ENCODE measurements at places on chromosomes 13 and 19.
A peak's percentile ranks its signal among the peaks of the same experiment; 100 is the strongest.

- no peak for DNase-seq
Measured at GRCh38 chr13:64538711-64539110, 2691.4 kb downstream of the PCDH9 start.

DNA sequence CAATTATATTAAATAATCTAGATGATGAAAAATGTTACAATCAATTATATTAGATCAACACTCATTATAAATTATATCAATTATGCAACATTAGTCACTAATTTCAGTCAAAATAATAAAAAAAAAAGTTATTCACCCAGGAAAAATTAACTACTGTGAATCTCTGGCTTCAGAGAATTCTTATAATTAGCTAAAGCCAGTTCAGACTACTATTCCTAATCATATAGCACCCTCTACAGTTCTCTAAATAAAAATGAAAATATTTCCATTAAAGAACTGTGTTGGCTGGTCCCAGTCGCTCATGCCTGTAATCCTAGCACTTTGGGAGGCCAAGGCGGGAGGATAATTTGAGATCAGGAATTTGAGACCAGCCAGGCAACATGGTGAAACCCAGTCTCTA, 33.0 kb downstream of the XPO4 start:
- DNase-seq, result no peak

DNA sequence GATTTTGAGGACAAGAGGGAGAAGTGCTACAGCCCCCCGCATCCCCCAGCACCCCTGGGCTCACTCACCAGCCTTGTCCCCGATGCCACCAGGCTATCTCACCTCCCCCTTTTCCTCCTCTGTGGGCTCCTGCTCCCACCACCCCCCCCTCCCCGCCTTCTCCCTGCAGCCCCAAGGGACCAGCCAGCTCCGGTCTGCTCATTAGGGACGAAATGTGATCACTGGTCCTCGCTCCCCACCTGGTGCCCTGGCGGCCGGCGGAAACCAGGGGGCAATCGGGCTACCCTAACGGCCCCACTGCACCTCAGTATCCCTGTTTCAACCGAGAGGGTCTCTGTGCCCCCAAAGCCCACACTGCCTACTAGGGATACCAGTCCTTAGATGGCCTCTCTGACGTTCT, 2.7 kb downstream of the GPR4 start:
- DNase-seq, result no peak

DNA sequence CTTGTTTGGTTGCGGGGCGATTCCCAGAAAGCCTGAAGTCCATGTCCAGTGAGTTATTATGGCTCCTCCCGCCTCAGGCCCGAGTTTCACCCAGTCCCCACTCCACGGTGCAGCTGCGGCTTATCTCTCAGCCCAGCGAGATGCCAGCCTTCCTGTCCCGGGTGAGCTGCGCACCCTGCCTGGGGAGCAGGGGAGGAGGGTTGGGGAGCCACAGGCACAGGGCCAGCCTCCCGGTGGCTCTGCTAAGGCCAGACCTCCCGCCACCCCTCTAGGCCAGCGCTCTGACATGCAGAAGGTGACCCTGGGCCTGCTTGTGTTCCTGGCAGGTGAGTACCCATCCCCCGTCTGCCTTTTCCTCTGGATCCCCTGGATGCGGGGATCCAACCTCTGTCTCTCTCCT, 3.5 kb downstream of the FXYD3 start:
- no peak for DNase-seq

GRCh38 chr13:26950546-26950945, 190.0 kb upstream of the GPR12 start:
- DNase-seq, result no peak

- DNase-seq, result no peak
Measured at GRCh38 chr13:111359930-111360329, 39.5 kb downstream of the TEX29 start.

DNA sequence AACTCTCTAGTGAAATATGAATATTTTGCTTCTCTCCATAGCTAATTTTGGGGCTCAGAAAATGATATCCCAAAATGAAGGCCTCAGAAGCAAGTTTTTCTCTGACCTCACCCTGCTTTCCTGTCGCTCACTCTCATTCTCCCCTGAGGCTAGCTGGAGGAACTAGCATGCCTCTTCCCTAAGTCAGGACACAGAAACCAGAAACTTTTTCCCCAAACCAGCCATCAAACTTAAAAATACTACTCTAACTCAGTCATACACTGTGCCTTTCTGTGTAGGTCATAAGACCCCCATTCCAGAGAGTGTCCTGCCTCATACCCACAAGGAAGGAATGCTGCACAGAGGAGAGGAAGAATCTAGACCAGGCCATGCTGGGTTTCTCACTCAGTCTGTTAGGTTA, 329.6 kb downstream of the PCDH20 start:
- DNase-seq, result no peak

- DNase-seq, result peak; percentile 14
Measured at GRCh38 chr19:53076984-53077383, 26.2 kb downstream of the ZNF160 start.

- DNase-seq, result no peak
Measured at GRCh38 chr13:39786091-39786490, 130.6 kb downstream of the COG6 start.

- DNase-seq, result no peak
Measured at GRCh38 chr13:80778297-80778696, 437.4 kb upstream of the SPRY2 start.

DNA sequence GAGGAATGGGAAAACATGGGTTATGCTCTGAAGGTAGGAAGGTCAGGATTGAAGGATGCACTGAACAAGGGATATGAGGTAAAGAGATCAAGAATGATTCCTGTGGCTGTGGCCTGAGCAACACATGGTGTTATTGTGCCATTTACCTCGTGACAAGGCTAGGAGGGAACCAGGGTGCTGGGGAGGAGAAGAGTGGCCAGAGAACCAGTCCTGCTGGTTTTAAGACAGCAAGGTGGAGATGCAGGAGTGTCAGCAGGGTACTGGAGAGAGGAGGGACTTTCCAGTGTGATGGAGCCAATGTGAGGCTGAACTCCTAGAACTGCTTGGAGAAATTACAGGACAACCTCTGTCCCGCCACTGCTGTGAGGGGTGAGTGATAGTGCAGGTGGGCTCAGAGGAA, 282.4 kb downstream of the MYO16 start:
- DNase-seq, result no peak

- no peak for DNase-seq
Measured at GRCh38 chr13:26230703-26231102, 8.6 kb upstream of the RNF6 start.

DNA sequence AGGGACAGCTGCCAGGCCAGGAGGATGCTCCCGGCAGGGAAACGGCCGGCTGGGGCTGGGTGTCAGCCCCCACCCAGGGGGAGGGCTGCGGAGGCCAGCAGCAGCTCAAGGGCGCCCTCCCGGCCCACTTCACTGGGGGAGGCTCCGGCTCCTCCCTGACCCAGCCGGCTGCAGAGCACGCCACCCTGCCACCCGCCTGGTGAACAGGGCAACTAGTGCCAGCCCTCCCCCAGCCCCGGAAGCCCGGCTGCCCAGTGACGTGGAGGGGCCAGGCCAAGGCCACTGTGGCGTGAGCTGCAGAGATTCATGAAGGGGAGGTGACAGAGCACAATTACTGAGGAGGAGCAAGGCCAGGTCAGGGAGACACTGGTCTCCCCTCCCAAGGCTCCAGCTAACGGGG, 14.7 kb downstream of the REXO1 start:
- DNase-seq, result no peak

- no peak for DNase-seq
Measured at GRCh38 chr19:16920816-16921529, 32.2 kb downstream of the F2RL3 start.

DNA sequence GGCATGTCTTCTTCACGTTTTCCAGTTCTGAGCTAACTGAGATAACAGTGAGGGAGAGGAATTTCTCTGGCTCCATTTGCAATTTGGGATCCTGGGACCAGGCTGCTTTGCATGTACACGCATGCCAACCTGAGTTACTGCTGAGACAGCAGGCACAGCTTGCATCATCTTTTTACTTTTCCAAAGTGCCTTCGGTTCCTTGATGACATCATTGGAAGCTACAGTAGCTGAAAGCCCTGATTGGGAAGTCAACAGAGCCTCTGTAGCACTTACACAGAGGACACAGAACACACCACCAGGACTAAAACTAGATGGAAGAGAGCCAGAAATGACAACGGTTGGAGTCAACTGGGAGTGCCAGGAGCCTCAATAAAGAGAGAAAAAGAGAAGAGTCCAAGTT, 399.1 kb upstream of the GPC6 start:
- DNase-seq, result no peak

GRCh38 chr19:14053032-14053431, 8.8 kb downstream of the PALM3 start:
- no peak for DNase-seq

- no peak for DNase-seq
Measured at GRCh38 chr13:60318186-60318585, 78.8 kb upstream of the TDRD3 start.

GRCh38 chr19:48878196-48879024, 6.2 kb downstream of the PPP1R15A start:
- DNase-seq, result peak; percentile 68

- no peak for DNase-seq
Measured at GRCh38 chr13:32159137-32159869, 127.7 kb downstream of the FRY start.

DNA sequence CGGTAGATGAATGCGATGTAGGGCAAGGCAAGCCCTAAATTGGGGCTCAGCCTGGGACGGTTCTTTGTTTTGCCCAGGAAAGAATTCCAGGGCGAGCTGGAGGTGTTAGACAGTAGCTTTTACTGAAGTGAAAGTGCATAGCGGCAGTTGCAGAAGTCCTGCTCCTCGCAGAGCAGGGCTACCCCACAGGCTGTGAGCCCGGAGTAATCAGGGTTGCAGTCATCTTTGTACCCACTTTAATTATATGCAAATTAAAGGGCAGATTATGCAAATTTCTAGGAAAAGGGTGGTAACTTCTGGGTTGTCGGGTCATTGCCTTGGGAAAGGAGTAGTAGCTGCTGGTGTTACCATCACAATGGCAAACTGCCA, 30.5 kb downstream of the VAV1 start:
- peak; percentile 69 for DNase-seq

DNA sequence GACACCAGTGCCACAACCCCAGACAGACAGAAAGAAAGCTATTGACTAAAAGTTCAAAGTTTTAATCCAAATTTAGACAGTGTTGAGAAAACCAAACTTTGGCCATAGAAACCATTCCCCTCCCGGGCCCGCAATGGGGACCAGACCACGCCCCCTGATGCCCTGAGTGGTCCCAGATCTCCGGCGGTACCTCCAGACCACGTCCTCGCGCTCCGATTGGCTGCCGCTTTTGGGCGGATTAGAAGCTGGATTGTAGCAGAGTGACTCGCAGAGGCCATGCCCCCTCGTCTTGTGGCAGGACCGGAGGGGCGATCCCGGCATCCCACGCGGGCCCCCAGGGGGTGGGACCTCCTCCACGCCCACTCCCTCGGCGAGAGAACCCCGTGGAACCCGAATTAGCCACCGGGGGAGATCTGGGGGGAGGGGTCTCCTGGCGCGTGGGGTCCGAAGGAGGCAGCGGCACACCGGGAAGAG, 797 bp upstream of the HSD17B14 start:
- DNase-seq, result peak; percentile 90

DNA sequence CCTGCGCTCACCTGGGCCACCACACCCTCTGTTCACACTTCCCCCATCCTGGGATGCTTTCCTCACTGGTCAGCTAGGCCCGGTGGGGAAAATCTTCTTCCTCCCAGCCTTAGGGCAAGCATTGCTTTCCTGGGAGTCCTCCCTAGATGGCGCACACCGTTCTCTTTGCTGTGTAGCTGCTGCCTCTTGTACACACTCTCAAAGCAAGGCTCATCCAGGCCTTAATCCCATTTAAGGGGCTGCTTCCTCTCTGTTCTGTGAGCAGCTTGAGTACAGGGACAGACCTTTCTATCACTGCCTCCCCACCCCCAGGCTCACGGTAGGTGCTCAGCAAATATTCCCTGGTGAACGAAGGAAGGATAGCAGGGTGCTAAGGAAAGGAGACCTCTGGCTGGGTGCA, 11.1 kb downstream of the SLC7A10 start:
- peak; percentile 59 for DNase-seq

GRCh38 chr13:109331898-109332297, 454.5 kb downstream of the IRS2 start:
- no peak for DNase-seq

DNA sequence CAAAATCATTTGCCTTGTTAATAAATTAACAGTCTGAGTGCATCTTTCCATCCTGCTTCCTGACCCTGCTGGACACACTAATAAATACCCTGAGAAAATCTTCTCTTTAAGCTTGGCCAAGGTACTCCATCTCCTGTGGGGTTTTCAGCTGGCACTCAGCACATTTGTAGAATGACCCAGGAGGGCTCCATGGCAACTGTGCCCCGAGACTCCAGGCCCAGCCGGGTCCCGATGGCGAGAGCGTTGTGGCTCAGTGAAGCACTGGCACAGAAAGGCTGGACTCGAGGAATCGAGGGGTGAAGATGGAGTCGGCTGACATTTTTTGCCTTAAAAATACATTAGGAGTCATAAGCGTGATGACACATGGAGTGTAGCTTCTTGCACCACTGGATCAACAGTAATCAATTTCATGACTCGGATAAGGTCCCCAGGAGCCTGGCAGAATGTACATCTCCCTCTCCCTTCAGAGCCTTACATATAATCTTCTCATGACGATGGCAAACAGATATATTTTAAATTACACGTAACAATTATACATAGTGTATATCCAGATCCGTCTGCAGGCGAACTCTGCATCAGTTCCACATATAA, 85.4 kb downstream of the SLC7A1 start:
- no peak for DNase-seq

DNA sequence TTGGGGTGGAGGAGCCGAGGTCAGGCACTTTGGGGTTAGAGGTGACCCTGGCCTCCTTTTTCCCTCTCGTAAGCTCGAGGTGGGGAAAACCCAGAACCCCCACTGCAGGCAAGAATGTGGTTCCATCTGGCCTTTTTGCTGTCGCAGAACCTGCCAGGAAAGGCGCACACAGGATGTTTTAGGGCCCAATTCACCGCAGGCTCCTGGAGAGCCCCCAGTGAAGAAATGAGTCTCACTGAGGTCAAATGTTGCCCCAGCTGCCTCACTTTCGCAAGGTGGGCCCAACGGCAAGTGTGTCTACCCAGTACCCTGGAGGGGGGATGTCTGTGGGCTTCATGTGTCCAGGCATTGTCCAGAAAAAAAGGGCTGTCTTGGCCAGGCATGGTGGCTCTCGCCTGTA, 61.8 kb downstream of the PEX11G start:
- no peak for DNase-seq
